ENCODE measurements at places on chromosomes 4 and X.

DNA sequence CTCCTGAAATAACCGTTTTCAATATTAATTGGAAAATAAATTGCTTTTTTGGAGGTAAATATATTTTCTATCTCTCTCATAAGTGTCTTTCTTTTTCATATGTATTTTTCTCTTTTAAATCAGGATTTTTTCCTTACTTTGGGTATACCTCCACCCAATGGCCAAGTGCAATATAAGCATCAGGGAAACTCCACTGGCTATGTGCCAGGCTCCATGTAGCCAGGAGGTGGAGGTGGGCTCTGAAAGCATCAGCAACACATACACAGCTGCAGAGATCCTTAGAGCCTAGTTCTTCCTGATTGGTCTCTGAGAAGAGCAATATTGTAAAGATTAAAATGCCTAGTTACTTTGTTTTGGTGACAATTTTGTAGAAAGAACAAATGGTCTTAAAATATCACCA, 3.4 kb downstream of the GABRA2 start:
- no peak for DNase-seq

DNA sequence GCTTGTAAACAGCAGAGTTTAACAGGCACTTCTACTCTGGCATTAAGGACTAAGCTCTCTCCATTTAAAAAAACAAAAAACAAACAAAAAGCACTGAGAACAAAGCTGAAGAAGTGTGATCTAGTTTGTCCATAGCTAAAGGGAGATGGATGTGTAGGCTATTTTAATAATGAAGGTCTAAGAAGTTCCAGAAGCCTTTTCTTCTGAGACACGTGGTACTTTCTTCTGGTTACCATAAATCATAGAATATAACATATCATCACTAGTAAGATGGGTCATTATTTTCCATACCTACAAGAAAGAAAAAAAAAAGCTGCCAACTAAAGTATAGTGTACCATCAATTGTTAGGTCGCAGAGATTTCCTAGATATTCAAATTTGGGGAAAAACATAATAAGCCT, 722 bp upstream of the NBDY start:
- no peak for DNase-seq

GRCh38 chr4:74331944-74332343, 23.7 kb downstream of the EPGN start:
- DNase-seq: no peak

- DNase-seq: no peak
Observed at GRCh38 chr4:21819086-21819485, 129.5 kb downstream of the KCNIP4 start.

DNA sequence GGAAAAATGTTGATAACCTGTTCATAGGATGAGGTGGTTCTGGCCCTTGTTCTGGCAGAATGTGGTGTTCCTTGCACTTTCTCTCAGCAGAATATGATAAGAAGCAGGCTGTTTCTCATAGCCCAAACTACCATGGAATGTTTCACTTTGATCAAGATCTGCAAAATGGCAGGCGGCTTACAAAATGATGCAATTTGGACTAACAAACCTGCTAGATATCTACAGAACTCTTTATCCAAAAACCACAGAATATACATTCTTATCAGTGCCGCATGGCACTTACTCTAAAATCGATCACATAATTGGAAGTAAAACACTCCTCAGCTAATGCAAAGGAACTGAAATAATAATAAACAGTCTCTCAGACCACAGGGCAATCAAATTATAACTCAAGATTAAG, 55.9 kb upstream of the ABCB7 start:
- DNase-seq: no peak

- no peak for DNase-seq
Observed at GRCh38 chr4:183422962-183423631, 21.3 kb upstream of the CDKN2AIP start.

DNA sequence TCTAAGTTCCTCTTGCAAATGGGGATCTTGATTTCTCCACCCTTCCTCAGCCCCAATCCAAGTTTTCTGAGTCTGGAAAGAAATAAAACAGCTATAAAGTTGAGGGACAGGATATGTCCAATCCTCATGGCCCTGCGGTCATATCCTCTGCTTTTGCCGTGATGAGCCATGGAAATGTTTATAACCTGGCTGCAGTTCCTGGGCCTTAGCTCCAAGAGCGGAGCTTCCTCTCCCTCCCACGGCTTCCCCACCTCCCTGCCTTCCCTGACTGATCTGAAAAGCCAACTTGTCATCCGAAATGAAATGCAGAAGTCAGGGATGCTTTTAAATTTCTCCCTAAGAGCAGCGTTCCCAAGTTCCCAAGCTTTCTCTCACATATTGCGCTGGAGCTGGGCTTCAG, 221.5 kb upstream of the SFRP2 start:
- DNase-seq: no peak

DNA sequence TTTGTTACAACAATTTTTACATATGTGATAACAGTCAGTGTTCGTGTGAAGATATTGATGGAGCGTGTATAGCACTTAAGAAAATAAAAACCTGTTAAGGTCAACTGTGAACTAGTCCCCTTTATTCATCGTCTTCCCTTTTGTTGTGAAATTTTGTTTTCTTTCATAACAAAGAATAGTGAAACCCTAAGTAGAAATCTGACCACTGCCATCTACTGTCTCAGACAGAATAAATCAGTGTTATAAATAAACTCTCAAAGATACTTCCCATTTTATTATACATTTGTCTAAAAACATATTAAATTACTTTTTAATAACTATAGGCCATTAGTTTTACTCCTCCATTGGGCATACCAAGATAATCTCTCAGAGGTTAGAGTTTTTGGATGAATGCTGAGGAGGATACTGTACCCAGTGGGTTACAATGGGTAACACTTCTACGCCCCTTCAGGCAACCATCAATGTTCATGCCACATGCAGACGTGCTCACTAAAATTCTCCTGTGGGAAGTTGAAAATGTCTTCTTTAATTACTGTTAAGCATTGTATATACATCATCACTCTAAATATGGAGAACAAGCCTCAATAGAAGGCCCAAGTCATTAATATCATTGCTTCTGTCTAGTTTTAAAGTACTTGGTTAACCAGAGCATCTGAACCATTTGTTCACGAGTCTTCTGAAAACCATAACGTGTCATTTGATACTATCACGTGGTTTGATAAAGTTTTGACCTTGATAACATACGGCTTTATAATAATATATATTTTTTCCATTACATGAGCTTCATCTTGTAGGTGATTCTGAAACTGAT, 171.2 kb downstream of the TMA16 start:
- DNase-seq: no peak

GRCh38 chr4:67568820-67569219, 10.3 kb downstream of the STAP1 start:
- no peak for DNase-seq

DNA sequence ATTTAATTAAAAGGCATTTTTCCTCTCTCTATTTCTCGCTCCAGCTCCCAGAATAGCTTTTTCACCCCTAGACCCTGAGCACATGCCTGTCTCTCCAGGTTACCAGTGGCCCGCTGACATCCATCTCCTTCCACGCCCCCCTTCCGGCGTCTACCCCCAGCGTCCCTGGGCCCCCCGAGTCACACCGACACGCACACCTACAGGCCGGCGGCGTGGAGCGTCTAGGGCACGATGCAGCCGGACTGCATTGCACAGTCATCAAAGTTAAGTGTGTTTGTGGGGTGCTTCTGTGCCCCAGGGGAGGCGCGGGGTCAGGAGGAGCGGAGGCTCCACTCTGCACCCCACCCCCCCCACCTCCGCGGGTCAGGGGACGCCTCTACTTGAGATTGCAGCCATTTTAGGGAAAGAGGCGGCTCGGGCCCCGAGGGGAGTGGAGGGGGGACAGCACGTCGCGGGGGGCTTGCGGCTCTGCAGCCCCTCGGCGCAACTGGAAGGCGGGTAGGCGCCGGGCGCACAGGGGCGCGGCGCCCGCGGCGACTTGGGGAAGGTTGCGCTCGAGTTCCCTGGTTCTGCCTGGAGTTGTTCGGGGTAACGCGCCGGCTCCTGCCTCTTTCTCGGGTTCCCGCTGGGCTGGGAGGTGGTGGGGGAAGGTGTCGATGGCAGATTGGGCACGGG, 112.7 kb downstream of the DHX15 start:
- DNase-seq: no peak

GRCh38 chrX:17555846-17556245, 180.8 kb downstream of the NHS start:
- no peak for DNase-seq

DNA sequence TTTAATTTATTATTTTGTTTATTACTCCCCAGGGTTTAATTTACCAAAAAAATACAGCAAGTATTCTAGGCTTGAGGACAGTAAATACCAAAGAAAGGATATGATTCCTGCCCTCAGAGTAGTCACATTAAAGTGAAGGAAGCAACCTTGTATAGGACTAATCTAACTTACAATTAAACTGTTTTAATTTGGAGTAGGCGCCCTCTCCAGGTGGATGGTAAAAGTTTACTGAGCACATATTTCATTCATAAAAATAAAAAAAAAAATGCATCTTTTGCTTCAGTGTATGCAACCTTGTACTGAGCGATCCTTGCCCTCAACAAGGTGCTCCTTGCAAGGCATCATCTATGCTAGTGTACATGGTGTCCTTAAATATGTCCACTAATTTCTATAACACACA, 72.0 kb upstream of the MAGEB16 start:
- no peak for DNase-seq

- no peak for DNase-seq
Observed at GRCh38 chr4:125735102-125735501, 420.3 kb downstream of the FAT4 start.

DNA sequence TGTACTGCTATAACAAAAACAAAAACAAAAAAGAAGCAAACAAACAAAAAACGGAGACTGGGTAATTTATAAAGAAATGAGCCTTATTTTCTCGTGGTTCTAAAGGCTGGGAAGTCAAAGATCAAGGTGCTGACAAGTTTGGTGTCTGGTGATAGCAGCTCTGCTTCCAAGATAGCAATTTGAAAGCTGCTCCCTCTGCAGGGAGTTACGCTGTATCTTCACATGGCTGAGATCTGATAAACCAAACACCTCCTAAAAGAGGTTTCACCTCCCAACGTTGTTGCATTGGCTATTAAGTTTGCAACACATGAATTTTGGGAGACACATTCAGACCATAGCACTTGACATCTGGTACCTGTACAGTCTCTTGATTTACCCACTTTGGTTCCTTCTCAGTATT, 854.2 kb downstream of the CENPC start:
- no peak for DNase-seq

DNA sequence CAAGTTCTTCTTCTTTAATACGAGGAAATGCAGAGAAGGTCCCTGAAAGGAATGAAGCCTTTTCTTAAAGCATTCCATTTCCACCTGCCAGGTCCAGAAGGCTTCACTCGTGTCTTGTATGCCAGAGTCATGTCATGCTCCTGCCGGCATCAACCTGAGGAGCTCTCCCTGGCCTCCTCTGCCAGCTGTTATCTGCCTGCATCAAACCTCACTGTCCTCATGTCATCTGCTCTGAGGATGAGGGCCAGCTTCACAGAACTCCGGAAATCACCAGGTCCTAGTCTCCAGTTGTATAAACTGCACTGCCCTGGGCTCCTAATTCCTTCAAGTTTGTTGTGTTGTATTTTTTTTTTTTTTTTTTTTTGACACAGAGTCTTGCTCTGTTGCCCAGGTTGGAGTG, 20.0 kb upstream of the S100G start:
- DNase-seq: no peak

DNA sequence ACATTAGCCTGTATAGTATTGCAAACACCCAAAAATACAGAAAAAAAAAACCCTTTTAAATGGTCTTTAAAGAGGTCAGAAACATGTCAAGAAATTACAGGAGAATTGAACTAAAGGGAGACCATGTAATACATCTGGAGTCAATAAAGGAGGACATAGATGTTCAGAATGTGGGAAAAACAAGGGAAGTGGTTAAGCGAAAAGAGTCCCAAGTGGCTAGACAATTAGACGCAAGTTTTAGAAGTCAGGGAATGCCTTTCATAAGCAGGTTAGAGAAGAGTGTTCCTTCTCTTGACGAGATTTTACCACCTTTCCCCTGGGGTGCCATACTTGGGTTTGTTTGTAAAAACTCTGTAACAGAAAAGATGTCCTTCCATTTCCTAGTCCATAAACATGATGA, 7.8 kb downstream of the LNX1 start:
- DNase-seq: no peak

GRCh38 chr4:174263445-174263736, 20.1 kb downstream of the FBXO8 start:
- no peak for DNase-seq

DNA sequence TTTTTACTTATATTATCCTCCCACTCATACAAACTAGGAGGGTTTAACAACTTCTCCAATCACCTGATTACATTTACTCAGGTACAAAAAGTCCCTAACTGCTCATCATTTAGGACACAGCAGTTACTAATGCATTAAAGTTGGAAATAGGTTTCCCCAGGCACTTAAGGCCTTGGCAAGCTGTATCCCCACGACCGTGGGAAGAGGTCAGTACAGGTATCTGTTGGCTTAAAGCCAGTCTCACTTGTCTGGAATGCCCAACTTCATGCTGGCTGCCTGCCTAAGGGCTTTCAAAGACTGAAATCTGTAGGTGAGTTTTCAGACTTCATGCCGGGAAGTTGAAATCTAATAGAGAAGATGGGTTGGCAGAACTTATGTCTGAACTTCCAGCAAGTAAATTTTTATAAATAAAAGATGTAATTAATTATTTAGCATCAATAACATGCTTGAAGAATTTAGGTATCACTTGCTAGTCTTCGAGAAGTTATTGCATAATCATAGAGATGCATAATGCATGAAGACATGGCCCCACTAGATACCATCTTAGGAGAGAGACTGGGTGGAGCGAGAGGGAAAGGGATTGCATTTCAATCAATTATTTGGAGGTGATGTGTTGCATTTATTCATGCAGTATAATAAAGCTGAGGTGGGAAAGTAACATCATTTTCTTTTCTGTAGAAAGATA, 54.2 kb downstream of the SCD5 start:
- DNase-seq: no peak

DNA sequence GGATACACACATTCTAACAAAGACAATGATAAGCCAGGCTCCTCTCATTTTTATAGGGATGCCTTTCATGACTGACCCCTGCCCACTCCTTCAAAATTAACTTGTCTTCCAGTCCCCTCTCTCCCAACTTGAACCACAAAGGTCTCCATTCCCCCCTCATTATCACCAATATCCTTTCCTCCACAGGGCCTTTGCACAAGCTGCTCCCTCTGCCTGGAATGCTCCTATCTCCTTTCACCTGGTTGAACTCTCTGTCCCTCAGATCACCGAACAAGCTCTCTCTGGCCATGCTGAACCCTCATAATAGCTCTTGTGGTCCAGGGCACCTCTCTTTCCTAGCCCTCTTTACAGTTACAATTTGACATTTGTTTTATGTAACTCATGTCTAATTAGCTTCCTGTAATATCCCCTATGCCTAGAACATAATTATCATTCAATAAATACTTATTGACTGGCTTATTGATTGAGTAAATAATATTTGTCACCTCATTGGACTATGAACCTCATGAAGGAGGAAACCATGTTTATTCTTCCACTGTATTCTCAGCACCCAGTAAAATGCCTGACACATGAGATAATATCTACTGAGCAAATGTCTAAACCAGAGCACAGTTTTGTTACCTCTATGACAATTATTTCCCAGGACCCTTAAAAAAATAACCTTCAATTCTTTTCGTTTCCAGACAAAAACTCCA, 266.3 kb upstream of the RASGEF1B start:
- DNase-seq: no peak

All from NK-92 treated with Interleukin-12 subunit alpha and Interleukin-12 subunit beta, amount 100 ng/mL, for 24 hours (cell line).